D721Med (cell line): ENCODE measurements at places on chromosomes 5 and 9.

- DNase-seq, result no peak
Measured at GRCh38 chr9:34690983-34691935, at the start of gene CCL19. CCL19 (minus strand) TSS chr9:34691276; CDS start chr9:34691139, 137 bp downstream.

- DNase-seq, result no peak
Measured at GRCh38 chr5:110594866-110595265, 131.6 kb downstream of the TMEM232 start.

DNA sequence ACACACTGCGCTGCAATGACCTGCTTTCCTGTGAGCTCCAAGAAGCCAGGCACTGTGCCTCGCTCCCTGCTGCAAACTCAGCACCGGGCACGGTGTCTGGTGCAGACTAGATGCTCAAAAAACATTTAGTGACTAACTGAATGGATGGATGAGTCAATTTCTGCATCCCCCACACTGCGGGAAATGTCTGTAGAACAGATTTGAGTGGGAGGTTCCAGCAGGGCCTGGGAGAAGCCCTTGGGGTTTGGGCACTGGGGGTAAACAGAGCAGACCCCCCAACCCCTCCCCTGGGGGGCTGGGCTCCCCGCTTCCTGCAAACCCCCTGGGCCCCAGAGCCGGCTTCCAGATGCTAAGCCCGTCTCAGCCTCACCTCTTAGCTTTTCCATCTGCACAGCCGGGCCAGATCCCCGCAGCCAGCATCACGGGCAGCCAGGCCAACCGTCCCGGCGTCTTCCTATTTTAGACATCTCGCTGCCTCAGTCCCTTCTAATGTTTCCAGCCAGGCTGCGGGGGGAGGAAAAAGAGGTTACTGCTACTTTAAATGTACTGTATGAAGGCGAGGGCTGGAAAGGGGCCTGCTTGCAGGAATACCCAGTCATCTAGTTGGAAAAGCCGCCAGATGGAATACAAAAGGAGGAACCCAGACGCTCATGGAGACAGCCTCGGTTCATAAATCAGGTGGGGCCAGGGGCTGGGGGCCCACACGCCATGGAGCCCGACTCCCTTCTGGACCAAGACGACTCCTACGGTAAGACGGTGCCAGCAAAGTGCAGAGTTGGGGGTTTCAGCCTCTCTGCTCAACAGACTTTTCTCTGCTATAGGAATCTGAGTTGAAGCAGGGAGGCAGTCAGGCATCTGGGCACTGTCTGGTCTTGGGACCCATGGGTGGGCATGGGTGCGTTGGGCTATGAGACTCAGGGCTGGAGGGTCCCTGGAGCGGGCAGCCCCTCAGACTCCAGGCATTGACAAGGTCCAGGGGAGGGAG is 67.1 kb upstream of the GGTA1 start:
- DNase-seq, result peak; percentile 77

DNA sequence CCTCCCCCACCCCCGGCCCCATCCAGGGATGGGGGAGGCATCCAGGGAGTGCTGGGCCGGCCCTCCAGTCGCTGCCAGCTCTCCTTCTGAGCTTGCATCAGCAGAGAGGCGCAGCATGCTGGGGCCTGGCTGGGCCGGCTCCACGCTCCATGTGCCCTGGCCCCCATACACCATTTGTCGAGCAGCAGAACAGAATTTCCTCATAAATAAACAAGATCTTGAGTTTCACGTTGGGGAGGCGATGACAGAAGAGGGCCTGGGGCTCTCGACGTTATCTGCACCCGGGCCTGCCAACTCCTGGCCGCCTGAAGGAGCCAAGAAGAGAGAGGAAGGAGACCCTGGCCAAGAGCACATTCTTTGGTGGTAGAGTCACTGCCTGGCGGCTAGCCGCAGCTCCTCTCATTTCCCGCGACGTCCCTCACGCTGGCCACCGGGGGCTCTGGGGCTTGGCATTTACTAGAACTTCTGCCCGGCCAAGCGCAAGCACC is 177.0 kb downstream of the FGF18 start:
- no peak for DNase-seq

DNA sequence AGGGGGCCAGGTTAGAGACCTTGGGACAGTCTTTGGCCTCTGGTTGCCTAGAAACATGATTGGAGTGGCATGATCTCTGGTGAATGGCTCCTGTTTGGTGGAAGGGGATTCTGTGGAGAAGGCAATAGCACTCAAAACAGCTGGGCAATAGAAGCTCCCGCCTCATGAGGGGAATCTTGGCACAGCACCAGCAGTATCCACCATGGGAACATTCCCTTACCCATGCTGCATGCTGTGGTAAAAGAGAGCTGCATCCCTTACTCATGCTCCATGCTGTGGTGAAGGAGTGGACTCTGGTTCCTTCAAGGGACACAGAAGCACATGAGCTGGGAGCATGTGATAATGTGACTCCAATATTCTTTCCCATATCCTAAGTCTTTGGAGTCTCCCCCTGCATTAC is 160.6 kb downstream of the PJA2 start:
- DNase-seq, result no peak

DNA sequence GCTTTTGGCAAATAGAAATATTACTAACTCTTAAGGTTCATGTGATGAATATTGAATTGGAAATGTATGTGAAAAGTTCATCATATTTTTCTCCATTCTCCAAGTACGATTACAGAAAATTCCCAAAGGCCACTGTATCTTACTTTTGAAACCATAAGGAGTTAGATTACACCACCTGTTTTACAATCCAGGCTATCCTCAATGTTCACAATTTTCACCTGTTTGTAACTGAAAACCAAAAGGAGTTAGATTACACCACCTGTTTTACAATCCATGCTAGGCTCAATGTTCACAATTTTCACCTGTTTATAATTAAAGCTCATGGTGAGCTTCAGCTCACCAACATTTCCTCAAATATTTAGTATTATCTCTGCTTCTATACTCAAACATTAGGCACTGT is 188.0 kb downstream of the HCN1 start:
- DNase-seq, result no peak

GRCh38 chr5:178671602-178672144 is 44.8 kb upstream of the CLK4 start:
- DNase-seq, result no peak

GRCh38 chr5:132812781-132813598 is at the start of gene SOWAHA:
SOWAHA (plus strand) TSS chr5:132813302; CDS start chr5:132813622, 320 bp downstream.
- peak; percentile 73 for DNase-seq

- DNase-seq, result no peak
Measured at GRCh38 chr9:96137671-96138429, 164.1 kb downstream of the HSD17B3 start.

GRCh38 chr5:179319741-179320281 is 25.4 kb downstream of the ADAMTS2 start:
- DNase-seq, result no peak

GRCh38 chr5:103346162-103346748 is 87.7 kb downstream of the MACIR start:
- DNase-seq, result no peak

DNA sequence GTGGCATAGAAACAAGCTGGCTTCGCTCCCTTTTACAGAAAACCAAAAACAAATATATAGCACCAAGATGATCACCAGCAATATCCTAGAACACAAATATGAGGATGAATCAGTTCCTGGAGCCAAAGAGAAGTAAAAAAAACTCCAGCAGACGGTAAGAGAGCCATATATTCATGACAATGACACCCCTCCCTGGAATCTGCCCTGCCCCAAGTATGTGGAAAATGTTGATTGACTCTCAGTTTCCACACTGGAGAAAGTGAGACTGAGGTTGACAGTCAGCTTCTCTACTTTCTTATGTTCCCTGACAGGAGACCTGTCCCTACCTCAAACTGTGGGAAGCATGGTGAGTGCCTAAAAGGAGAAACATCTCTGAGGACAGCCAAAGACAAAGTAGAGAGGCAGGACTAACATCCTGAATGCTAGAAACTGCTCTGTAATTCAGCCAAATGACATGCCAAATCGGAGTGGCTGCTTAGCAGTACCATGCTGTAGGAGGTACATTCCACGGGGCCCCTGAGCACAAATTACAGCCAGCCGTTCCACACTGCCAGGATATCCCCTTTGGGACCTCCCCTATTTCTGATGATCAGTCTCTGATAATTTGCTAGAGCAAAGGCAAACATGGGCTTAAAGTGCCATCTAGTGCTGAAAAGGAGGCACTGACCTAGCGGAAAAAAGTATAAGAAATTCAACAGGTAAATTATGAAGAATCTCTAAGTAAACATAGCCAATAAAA is 424.0 kb upstream of the RGMB start:
- no peak for DNase-seq

- DNase-seq, result no peak
Measured at GRCh38 chr5:165630261-165630778, 2124.9 kb downstream of the MAT2B start.

DNA sequence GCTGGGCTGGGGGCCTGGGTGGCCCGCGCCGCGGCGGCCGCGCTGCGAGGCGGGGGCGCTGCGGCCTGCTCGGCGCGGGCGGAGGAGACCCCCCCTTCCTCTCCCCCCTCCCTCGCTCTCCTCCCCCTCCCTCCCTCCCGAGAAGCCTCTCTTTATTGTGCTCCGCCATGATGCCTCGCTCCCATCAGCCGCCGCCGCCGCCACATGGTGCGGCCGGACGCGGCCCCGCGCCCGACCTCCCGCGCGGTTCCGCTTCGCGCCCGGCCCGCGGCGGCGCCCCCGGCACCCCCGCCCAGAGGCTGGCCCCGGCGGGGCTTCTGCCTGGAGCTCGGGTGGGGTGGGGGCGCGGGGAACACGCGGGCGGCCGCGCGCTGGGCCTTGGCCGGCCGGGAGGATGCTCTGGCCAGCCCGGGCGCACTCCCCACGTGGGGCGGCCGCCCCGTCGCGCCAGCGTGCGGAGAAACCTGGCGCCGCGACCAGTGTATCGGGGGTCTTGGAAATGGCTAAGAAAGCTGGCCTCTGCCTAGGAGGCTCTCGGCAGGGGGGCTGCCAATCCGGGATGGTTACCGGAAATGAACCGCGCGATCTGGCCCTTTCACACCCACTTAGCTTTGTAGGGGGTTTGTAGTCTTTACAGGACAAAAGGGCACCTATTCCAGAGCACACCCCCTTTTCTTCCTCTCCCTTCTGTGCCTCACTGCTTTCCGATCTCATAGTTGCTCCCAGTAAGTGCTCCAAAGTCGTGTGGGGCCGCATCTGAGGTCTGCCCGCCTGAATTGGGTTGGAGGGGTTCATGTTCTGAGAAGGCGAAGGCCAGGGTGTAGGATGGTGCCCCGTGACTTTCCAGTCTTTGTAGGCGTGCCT is 1.0 kb downstream of the SET start:
- no peak for DNase-seq

DNA sequence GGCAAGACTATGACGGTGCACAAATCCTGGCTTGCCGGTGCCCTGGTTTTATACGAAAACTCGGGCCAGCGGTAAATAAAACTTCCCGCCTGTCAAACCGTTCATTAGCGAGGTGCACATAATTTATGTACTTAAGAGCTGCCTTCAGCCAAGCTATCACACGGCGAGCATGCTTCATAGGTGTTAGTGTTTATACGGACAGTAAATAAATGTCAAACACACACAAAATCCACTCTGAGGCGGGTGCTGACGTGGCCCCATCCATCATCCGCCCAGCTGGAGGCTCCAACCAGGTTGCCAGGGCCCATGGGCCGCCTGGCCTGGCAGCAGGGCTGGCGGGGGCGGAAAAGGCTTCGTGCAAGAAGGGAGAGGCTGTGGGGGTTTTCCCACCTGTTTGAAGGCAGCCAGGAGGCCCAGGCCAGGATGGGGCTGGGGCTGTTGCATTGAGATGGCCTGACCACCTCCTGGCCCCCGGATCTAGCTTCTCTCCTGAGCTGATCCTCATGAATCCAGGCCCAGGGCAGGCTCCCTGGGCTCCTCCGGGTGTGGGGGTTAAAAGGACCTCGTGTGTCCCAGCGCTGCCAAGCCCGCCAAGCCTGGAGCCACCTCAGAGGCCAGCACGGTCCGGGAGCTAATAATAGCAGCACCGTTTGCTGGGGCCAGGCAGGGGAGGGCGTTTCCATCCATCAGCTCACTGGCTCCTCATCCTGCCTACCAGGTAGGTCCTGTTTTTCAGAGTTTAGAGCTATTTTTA is 43.2 kb downstream of the BARX1 start:
- no peak for DNase-seq

- DNase-seq, result no peak
Measured at GRCh38 chr5:181187500-181188213, 17.3 kb downstream of the TRIM7 start.

DNA sequence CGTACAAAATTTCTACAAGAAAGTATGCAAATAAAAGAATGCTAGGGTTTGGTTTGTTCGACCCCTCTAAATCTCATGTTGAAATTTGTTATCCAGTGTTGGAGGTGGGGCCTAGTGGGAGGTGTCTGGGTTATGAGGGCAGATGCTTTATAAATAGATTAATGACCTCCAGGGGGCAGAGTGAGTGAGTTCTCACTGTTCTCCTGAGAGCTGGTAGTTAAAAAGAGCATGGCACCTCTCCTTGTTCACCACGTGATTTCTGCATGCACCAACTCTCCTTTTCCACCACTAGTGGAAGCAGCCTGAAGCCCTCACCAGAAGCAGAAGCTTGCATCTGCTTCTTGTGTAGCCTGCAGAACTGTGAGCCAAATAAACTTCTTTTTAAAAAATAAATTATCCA is 50.4 kb upstream of the FAM170A start:
- no peak for DNase-seq

DNA sequence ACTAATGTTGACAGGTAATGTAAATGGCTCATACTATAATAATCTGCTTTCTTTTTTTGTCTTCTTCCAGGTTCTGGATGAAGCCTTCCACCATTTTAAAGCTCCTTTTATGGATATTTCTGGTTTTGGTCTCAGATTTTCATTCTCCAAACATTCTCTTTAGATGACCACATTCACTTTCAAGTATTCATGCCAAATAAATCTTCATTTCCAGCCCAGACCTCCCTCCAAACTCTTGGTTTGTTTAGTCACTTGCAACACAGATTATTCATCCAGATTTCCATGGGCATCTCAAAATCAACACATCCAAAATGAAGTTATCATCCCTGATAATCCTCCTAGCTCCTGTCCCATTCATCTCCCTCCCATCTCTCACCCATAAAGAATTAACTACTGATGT is 40.3 kb upstream of the SVEP1 start:
- DNase-seq, result no peak

- DNase-seq, result no peak
Measured at GRCh38 chr5:139361835-139362429, 20.3 kb downstream of the PAIP2 start.

DNA sequence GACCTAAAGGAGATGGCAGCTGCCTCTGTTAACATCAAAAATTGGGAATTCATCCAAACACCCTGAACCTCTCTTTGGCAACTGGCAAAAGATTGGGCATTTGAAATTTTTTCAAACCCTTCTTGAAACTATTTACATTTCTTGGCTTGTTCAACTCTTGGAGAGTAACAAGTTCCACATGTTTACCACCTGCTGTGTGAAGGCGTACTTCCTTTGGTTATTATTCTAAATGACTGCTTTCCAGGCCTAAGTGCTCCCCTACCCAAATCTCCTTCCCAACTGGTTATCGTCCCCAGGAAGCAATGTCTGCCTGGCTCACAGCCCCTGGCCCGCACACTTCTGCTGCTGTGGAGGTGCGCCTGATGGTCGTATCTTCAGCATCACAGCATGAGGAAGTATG is 422.7 kb downstream of the DMAC1 start:
- DNase-seq, result no peak

- DNase-seq, result no peak
Measured at GRCh38 chr5:64632251-64632650, 58.1 kb upstream of the SHISAL2B start.

- no peak for DNase-seq
Measured at GRCh38 chr9:95225076-95225725, 92.3 kb downstream of the FANCC start.
